ENCODE measurements at places on chromosomes 3 and 15.

- DNase-seq: no peak
Measured at GRCh38 chr15:66931768-66932633, 133.4 kb upstream of the SMAD3 start.

DNA sequence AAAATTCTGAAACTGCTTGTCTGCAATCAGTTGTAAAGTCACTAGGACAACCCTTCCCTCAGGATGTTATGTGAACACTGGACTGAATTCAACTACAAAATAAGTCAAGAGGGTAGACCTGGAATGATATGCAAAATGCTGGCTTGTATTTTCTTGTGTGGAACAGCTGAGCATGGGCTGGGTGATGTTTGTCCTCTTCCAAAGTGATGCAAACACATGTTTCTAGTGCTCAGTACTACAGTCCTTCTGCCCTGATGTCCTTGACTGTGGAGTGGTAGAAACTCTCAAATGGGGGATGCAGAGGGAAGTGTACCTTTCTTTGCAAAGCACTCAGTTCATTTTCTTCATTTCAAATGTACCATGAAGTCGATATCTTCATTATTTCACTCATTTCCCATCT is 258.6 kb downstream of the THSD4 start:
- no peak for DNase-seq

DNA sequence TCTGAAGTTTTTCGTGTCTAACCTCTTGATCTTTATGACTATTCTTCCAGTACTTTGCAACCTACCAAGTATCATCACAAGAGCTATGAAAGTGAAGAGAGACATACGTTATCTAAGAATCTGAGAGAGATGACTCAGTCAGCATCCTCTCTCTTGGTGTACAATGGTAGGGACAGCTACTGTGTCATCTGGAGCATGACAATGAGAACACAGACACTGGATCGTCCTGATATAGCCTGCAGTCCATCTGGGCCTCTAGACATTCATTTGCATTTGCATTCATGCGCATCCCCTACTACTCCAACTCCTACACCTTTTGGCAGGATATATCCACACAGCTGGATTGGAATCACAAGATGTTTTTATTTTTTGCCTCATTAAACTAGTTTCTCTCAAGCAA is 115.2 kb downstream of the PEX5L start:
- DNase-seq: no peak

DNA sequence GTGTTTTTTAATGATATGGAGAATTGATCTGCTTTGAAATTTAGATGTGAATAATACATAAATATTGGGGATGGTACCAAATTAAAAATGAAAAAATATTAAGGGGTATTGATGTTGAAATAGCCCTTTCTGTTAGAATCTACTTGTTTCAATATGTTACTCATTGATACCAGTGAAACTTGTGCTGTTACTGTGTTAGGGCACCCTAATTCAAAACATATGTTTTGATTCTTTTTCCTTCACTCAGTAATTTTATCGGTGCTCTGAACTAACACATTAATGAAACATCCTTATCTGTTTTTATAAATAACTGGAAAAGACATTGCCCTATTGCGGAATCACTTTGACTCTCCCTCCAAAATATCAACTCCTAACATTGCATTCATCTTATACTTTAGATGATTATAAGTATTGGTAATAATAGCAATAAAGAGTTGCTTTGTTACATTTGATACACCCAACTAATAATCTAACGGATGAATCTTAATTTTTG is 52.0 kb upstream of the CCNB2 start:
- DNase-seq: no peak

- DNase-seq: no peak
Measured at GRCh38 chr3:77259694-77260093, 219.8 kb downstream of the ROBO2 start.

All from effector memory CD4-positive, alpha-beta T cell (primary cell).